Stimulated activated CD8-positive, alpha-beta memory T cell treated with anti-CD3 and anti-CD28 coated beads, Interleukin-15, amount 100 ng/mL, for 24 hours (primary cell): ENCODE measurements at places on chromosomes 6 and 20.

DNA sequence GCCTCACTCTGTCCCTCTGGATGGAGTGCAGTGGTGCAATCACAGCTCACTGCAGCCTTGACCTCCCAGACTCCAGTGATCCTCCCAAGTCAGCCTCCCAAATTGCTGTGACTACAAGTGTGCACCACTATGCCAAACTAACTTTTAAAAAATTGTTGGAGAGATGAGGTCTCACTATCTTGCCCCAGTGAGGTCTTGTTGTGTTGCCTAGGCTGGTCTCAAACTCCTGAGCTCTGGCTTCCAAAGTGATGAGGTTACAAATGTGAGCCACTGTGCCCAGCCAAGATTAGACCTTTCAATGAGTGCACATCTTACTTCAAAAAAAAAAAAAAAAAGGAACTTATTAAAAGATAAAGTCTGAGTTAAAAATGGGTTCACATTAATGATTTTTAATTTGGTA is 1838.1 kb upstream of the DEFB115 start:
- no peak for DNase-seq

DNA sequence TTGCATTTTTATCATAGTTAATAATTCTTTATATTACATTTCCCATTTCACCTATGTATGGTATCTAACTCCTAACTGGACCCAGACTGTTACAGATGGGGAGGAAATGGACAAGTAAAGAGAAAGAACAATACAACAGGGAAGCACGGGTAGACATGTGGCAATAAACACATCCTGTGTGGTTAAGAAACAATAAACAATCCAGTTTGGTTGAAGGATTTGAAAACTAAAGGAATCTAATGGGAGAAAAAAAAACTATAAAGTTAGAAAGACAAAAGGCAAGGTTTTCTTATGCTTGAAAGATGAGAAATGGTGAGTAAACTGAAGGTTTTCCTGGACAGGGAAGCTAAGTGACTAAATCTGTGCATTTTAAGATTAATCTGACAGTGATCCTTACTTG is 34.9 kb upstream of the ALDH8A1 start:
- DNase-seq: no peak

GRCh38 chr6:167811442-167812087 is 15.1 kb upstream of the AFDN start:
- DNase-seq: no peak

GRCh38 chr6:38483526-38483925 is 156.2 kb downstream of the BTBD9 start:
- DNase-seq: no peak

DNA sequence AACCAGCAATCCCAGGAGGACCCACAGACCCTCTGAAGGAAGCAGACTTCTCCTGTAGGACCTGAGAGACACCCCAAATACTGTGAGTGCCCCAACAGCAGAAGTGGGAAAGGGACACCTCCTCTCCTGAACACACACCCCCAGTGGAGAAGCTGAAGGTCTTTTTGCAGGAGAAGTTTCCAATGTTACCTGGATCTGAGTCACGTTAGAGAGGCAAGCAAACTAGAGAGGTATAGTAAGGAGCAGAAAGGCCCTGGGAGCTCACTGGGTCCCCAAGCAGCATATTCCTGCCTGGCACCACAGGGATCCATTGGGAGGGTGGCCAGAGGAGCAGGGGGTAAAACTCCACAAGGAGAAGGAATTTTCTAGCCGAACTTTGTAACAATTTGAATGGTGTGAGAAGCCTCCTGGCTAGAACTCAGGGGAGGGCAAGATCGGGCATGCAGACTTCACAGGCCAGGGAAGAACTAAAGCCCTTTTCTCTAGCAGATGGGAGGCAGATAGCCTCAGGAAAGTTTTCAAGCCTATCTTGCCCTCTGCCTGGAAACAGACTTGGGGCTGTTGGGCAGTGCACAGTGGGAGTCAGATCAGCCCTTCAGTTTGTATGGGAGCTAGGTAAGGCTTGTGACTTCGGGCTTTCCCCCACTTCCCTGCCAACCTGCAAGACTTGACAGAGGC is 68.2 kb upstream of the SSTR4 start:
- no peak for DNase-seq

DNA sequence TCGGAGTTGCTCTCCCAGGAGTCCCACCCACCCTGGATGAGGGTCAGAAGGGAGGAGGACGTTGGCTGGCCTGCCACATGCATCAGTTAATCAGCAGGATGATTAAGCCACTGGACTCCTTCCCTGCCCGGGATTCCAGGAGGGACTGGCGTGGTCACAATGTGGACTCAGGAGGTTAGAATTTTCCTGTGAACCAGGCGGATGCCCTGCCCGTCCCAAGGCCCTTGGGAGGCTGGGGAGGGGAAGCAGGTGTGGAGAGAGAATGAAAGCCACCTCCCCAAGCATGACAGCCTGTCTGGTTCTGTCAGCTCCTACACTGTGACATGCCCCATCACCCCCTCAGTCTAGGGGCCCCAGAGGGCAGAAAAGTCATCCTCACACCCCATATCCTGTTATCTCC is 11.6 kb upstream of the ITPR3 start:
- DNase-seq: no peak

GRCh38 chr6:168789699-168790098 is 348.7 kb downstream of the SMOC2 start:
- no peak for DNase-seq

DNA sequence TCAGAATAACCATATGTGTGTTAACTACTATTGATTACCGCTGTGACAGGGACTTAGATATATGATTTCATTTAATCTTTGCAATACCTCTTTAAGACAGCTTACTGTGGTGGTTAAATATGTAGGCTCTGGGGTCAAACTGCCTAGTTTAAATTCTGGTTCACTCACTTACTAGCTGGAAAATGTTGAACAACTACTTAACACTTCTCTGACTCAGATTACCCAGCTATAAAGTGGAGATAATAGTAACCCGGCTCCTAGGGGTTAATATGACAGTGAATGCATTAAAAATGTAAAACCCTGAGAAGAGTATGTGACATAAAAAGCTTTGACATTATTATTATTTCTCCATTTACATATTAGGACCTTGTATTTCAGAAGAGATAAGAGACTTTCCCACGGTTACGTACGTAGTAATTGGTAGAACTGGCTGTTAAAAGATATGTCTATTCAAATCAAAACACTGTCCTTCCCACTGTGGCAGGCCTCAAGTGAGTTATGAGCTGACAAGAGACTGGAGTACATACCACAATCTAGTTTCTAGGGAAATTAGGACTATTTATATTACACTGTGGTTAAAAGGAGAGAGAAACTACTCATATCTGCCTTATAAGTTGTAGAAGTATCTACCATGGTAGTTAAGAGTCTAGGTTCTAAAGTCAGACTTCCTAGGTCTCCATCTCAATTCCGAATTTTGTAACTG is 4.4 kb upstream of the PLCB1 start:
- no peak for DNase-seq

DNA sequence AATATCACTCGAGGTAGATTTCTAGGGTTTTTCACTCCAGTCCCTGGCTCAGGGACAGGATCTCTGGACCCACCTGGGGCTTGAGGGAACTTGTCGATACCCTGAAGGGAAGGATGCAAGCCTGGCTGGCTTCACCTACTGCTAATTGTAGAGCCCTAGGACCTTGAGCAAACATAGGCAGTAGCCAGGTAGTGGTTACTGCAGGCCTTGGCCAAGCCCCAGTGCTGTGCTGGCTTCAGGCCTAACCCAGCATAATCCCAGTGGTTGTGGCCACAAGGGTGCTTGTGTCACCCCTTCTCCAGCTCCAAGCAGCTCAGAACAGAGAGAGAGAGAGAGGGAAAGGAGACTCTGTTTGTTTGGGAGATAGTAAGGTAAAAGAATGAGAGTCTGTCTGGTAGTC is 5.8 kb upstream of the MCM9 start:
- DNase-seq: no peak

GRCh38 chr6:67885081-67886033 is 749.7 kb upstream of the ADGRB3 start:
- DNase-seq: no peak

DNA sequence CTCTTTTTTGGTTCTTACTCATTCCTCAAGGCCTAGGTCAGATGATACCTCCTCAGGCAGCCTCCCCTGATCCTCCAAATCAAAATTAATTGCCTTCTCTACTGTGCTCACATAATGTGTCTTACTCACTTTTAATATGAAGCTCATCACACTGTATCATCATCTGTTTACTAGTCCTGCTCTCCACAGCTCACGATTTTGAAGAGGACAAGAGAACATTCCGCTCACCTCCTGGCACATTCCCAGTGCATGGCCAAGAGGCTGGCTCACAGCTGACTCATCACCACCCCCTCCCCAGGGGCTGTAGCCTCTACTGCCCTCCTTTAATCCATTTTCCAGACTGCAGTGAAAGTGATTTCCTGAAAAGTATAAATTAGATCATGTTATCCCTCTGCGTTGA is 133.1 kb downstream of the ALDH8A1 start:
- no peak for DNase-seq

- no peak for DNase-seq
These were observed 402.9 kb upstream of the CITED2 start for GRCh38 chr6:139777202-139777970.

DNA sequence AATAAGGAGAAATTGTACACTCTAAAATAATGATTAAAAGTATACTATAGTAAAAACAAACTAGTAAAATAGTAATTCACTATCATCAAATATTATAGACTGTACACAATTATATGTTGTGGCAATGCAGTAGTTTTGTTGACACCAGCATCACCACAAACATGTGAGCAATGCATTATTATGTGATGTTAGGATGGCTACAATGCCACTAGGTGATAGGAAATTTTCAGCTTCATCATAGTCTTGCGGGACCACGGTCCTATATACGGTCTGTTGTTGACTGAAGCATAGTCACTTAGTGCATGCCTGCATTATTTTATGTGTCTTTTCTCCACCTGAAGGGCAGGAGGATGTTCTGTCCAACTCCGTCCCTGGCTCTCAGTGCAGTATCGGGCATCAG is 104.8 kb upstream of the NEDD9 start:
- DNase-seq: no peak

DNA sequence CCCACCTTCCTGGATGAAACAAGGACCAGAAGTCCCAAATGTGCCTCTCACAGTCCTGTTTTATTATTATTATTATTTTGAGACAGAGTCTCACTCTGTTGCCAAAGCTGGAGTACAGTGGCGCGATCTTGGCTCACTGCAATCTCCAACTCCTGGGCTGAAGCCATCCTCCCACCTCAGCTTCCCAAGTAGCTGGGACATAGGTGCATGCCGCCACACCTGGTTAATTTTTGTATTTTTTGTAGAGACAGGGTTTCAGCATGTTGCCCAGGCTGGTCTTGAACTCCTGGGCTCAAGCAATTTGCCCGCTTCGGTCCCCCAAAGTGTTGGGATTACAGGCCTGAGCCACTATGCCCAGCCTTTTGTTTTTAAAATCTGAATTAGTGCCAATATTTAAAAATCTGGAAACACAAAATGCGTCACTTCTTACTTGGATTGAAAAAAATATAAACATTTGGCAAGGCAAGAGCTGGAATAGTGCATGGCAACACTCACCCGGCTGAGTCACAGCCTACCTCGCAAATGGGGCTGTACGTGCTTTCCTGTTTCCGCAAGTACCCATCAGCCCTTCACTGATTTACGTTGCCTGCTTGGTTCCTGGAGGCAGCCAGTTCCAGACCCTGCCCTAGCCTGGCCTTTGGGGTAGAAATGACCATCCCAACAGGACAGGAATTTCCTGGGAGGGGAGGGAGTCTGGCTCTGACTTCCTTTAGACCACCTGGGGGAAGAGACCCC is 6.3 kb downstream of the SDCBP2 start:
- no peak for DNase-seq

- DNase-seq: no peak
These were observed 33.8 kb upstream of the IER3 start for GRCh38 chr6:30778001-30778635.

GRCh38 chr6:9233686-9234085 is 798.3 kb upstream of the SLC35B3 start:
- DNase-seq: no peak

- no peak for DNase-seq
These were observed 82.0 kb downstream of the PTPRK start for GRCh38 chr6:128438393-128438792.

DNA sequence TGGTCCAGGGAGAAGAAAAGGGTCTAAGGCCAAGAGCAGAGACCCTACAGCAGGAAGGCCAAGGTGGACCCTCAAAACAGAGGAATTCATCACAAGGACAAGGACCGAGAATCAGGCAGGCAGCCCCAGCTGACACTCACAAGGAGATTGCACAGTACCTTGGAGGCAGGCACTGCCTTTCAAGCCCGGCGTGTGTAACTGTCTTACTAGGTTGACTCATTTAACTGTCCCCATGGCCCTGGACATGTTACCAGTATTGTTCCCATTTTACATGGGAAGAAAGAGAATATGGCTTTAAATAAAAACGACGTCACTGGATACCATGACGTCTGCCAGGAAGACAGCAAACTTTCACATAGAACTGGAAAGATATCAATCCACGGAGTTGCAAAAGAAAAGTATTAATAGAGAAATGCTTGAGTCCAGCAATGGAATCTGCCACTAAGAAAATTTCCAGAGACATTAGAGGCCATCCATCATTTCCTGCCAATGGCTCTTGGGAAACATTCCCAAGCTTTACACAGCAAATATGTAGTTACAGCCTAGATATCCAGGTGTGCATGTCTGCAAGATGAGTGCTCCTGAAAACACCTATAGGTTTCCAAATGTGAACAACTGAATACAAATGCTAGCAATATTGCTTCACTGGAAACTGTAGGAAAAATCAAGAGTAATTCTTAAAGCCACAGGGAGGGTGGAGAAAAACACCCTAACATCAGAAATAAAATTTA is 111.5 kb upstream of the RPS6KA2 start:
- no peak for DNase-seq

DNA sequence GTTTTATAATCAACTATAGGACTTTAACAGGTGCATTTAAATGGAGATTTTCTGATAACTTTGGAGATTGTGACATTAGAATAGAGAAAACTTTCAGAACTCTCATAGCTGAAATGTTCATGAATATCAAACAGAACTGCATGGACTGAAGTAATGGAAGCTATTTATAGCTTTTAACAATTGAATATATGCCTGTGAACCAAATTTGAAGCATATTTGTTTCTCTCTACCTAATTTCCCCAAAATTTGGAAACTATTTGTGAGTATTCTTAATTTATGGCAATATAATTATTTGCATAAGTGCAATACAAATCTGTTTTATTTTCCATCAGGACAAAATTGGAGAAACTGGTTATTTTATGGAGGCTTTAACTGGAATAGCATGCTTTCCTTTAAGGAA is 96.6 kb downstream of the PLG start:
- DNase-seq: no peak

DNA sequence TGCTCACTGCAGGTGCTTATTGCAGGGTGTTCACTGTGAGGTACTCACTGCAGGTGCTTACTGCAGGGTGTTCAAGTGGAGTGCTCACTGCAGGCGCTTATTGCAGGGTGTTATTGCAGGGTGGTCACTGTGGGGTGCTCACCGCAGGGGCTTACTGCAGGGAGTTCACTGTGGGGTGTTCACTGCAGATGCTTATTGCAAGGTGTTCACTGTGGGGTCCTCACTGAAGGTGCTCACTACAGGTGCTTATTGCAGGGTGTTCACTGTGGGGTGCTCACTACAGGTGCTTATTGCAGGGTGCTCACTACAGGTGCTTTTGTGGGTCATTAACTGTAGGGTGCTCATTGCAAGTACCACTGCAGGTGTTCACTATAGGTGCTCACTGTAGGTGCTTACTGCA is 20.2 kb downstream of the APMAP start:
- no peak for DNase-seq
